ENCODE measurements at places on chromosomes 11 and 22.

- no peak overlapping the region for H3K27ac ChIP-seq
- peaks cover 2% of the 10 kb centered on the region for H3K27me3 ChIP-seq
- no peaks in the 10 kb centered on the region for H3K36me3 ChIP-seq
- DNase-seq, result no peak
- H3K4me1 ChIP-seq, result no peaks in the 10 kb centered on the region
- no peak overlapping the region for H3K4me3 ChIP-seq
Observed at GRCh38 chr11:129308241-129308865, 67.3 kb upstream of the BARX2 start.

- peaks cover 91% of the 10 kb centered on the region for H3K4me1 ChIP-seq
- H3K27me3 ChIP-seq, result no peaks in the 10 kb centered on the region
- no peak overlapping the region for H3K4me3 ChIP-seq
- no peak for DNase-seq
- no peaks in the 10 kb centered on the region for H3K36me3 ChIP-seq
- H3K27ac ChIP-seq, result peak overlapping the region; percentile 71
Observed at GRCh38 chr22:30181459-30182349, 64.9 kb downstream of the LIF start.

- DNase-seq, result no peak
- H3K4me1 ChIP-seq, result no peaks in the 10 kb centered on the region
- no peak overlapping the region for H3K4me3 ChIP-seq
- H3K27me3 ChIP-seq, result no peaks in the 10 kb centered on the region
- H3K36me3 ChIP-seq, result no peaks in the 10 kb centered on the region
- no peak overlapping the region for H3K27ac ChIP-seq
Observed at GRCh38 chr11:116035977-116036376, 531.8 kb upstream of the CADM1 start.

GRCh38 chr11:129881570-129882170 is 13.7 kb downstream of the NFRKB start:
- H3K4me1 ChIP-seq, result no peaks in the 10 kb centered on the region
- peaks cover 98% of the 10 kb centered on the region for H3K36me3 ChIP-seq
- no peak overlapping the region for H3K4me3 ChIP-seq
- no peak overlapping the region for H3K27ac ChIP-seq
- H3K27me3 ChIP-seq, result no peaks in the 10 kb centered on the region

DNA sequence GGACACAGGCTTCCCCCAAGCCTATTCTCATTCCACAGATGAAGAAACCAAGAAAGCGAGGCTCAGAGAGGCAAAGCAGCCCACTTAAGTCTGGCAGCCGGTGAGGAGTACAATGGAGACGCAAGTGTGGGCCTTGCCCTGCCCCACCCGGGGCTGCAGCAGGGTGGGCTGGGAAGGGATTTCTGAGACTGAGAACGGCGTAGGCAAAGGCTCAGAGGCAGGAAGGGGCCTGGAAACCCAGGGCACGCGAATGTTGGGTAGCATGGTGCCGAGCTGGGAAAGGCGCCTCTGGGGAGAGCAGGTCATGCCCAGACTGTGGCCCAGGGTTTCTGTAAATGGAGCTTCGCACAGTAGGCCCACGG is 47.5 kb upstream of the SHISAL1 start:
- no peak overlapping the region for H3K27ac ChIP-seq
- H3K4me1 ChIP-seq, result no peaks in the 10 kb centered on the region
- no peak for DNase-seq
- H3K27me3 ChIP-seq, result peaks cover 25% of the 10 kb centered on the region

DNA sequence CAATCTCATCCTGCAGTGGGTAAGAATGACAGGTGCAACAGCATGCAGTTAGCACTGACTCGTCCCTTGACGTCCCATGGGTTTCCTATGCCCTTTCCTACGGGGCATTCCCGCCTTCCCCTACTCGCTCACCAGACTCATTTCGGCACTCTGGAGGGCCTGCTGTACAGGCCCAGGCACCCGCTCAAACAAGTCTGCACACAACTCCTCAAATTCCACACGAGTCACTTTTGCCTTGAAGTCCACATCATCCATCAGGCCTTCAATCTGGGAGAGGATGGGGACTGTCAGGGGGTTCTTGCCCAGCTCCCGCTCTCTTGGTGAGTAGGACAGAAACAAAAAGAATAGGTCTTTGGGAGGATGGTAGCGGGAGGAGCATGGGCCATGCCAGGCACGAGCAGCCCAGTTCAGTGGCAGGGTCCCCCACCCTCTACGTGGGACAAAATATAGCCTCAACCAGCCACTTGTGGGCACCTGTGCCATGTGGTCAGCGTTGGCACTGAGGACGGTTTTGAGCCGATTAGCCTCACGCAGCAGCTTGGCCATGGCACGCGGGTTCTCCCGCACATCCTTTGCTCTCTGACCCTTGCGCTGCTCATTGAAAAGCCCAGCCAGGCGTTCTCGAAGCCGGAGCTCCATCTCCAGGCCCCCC is 4.7 kb downstream of the HYOU1 start:
- peaks cover 53% of the 10 kb centered on the region for H3K4me1 ChIP-seq
- DNase-seq, result no peak
- no peaks in the 10 kb centered on the region for H3K27me3 ChIP-seq
- H3K4me3 ChIP-seq, result peak overlapping the region; percentile 20
- H3K27ac ChIP-seq, result peak overlapping the region; percentile 63

DNA sequence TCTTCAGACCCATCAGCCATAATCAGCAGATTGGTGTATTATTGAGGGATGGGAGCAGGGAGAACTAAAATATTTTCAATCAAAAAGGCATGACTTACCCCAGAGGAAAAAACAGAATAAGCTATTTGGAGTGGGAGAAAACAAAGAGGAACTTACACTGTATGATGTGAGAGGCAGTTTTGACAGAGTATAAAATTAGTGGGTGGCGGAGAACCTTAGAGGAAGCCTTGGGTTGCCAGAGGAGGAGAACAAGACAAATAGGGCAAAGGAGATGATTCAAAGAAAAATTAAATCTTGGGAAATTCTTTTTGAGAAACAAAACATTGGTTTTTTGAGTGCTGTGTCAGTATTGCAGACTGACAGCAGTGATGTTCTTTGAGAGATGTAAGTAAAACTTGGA is 285.0 kb downstream of the C11orf87 start:
- H3K4me3 ChIP-seq, result no peak overlapping the region
- H3K27ac ChIP-seq, result no peak overlapping the region
- DNase-seq, result no peak

- H3K27ac ChIP-seq, result no peak overlapping the region
- no peak overlapping the region for H3K4me3 ChIP-seq
- peaks cover 42% of the 10 kb centered on the region for H3K4me1 ChIP-seq
- H3K27me3 ChIP-seq, result no peaks in the 10 kb centered on the region
- no peak for DNase-seq
Observed at GRCh38 chr11:6354651-6355485, 34.6 kb upstream of the CAVIN3 start.

- DNase-seq, result peak; percentile 16
- H3K27ac ChIP-seq, result peak overlapping the region; percentile 93
- peaks cover 75% of the 10 kb centered on the region for H3K4me1 ChIP-seq
- no peaks in the 10 kb centered on the region for H3K27me3 ChIP-seq
- peaks cover 39% of the 10 kb centered on the region for H3K36me3 ChIP-seq
Observed at GRCh38 chr11:3857628-3858027, 2.2 kb downstream of the STIM1 start.

DNA sequence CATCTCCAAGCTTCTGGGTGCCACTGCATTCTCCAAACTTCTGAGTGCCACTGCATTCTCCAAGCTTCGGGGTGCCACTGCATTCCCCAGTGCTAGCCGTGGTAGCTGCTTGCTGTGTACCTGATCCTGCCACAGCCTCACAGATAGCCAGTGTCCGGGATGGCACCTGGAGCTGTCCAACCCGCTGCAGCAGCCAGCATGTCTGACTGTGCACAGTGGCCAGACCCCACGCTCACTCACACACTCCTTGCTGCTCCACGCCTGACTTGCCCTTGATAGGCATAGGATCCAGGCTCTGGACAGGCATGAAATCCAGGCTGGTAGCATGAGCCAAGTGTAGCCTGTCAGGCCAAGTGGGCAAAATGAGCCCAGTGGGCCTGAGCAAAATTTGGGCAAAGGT is 465.0 kb downstream of the GUCY1A2 start:
- H3K27ac ChIP-seq, result no peak overlapping the region
- H3K4me1 ChIP-seq, result no peaks in the 10 kb centered on the region
- H3K4me3 ChIP-seq, result no peak overlapping the region
- H3K27me3 ChIP-seq, result no peaks in the 10 kb centered on the region
- H3K36me3 ChIP-seq, result no peaks in the 10 kb centered on the region

GRCh38 chr11:32919338-32919737 is 26.7 kb downstream of the QSER1 start:
- H3K27me3 ChIP-seq, result no peaks in the 10 kb centered on the region
- no peak for DNase-seq
- peaks cover 27% of the 10 kb centered on the region for H3K4me1 ChIP-seq
- H3K4me3 ChIP-seq, result no peak overlapping the region
- no peak overlapping the region for H3K27ac ChIP-seq
- peaks cover 10% of the 10 kb centered on the region for H3K36me3 ChIP-seq

DNA sequence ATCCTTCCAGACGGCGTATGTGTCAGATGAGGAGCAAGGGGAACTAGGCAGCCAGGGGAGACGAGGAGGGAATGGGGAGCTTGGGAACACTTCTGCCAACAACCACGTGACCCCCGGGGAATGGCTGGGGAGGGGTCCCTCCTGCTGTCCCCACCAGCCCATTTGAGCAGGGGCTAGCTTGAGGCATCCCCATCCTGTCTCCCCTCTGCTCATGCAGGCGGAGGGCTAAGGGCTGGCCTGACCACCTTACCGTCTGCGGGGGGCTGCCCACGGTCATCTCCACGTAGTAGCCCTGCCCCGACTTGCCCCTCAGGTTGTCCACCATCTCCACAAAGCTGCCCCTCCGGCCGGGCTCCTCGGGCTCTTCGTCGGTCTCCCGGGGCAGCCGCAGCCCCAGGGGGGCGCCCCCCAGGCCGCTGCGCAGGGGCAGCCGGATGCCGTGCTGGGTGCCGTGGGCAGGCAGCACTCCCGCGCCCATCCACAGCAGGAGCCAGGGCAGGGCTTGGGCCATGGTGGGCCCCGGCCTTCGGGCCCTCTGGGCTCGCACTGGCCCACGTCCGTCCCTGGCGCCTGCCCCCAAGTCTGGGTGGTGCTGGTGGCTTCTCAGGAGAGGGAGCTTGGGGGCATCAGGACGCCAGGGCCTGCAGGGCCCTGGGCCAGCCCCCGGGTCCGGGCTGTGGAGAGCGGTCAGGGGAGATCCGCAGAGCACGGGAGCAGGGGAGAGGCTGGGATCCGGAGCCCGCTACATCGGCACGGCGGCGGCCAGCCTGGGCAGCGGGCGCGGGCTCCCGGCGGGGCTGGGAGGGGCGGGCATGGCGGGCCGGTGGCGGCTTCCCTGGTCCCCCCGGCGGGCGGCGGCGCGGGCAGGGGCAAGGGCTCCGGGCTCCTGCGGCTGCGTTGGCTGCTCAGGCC is 515 bp downstream of the BACE1 start:
- no peak for DNase-seq
- H3K27me3 ChIP-seq, result peaks cover 35% of the 10 kb centered on the region
- H3K4me1 ChIP-seq, result peaks cover 8% of the 10 kb centered on the region
- no peaks in the 10 kb centered on the region for H3K36me3 ChIP-seq
- peak overlapping the region; percentile 75 for H3K4me3 ChIP-seq
- H3K27ac ChIP-seq, result no peak overlapping the region

DNA sequence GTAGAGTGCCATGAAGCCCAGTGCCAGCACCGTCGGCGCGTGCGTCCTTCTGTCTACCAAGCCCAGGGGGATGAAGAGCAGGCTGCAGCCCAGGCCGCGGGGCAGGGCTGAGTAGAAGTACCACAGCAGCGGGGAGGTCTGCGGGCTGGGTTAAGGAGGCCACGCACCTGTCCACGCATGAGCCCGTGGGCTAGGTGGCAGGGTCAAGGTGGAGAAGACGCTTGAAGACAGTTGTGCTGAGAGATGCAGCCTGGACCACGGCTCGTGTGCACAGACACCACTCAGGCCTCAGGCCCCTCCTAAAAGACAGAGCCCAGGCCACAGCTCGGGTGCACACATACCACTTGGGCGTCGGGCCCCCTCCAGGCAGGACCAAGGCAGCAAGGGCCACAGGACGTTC is 10.4 kb downstream of the ALG12 start:
- no peak overlapping the region for H3K27ac ChIP-seq
- DNase-seq, result no peak
- H3K27me3 ChIP-seq, result no peaks in the 10 kb centered on the region
- peaks cover 81% of the 10 kb centered on the region for H3K36me3 ChIP-seq

DNA sequence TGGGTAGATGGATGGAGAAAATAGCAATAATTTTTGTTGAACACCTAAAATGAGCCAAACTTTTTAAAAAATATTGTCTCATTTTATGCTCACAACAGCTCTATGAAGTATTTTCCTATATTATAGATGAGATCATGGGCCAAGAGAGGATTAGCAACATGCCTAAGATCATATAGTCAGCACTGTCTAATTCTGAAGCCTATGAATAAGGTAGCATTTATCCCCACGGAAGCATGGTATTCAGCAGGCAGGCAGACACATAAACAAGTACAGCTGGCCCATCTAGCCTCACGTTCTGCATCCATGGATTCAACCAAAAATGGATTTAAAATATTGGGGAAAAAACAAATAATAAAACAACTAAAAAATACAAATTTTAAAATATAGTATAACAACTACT is 21.9 kb upstream of the RAB30 start:
- no peak for DNase-seq
- no peaks in the 10 kb centered on the region for H3K36me3 ChIP-seq
- H3K27me3 ChIP-seq, result no peaks in the 10 kb centered on the region
- peaks cover 3% of the 10 kb centered on the region for H3K4me1 ChIP-seq
- no peak overlapping the region for H3K4me3 ChIP-seq

GRCh38 chr11:11265994-11266606 is 87.0 kb downstream of the CSNK2A3 start:
- no peak overlapping the region for H3K4me3 ChIP-seq
- H3K27me3 ChIP-seq, result peaks cover 6% of the 10 kb centered on the region
- H3K36me3 ChIP-seq, result no peaks in the 10 kb centered on the region
- H3K27ac ChIP-seq, result no peak overlapping the region

DNA sequence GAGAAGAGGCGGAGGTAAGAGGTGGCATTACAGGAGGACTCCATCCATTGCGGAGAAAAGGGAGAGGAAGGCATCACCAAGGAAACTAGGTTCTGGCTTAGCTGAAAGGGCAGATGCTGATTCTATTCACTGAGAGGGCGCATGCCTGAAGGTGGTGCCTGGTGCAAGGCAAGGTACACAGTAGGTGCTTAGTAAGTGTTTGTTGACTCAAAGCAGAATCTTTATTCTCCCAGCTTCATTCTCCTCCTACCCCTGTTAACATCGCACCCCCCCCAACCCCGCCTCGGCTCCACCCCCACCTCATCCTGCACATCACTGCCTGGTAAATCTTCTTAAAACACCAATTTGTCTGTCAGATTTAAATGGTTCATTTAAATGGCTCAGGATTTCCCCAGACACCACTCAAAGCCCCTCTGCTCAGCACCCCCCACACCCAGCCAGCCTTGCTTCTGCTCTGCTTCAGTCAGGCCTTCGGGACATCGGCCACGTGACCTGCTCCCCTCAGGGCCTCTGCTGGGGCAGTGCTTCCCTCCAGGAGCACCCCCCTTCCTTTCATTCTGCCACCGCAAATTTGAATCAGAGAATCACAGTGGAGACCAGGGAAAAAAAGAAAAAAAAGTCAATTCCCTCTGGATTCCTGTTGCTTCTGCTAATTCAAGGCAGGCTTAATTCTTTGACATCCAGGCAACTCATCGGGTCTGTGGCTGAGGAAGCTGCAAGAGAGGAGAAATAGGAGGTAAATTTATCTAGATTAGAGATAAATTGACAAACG is 17.8 kb upstream of the RCN1 start:
- H3K27me3 ChIP-seq, result peaks cover 50% of the 10 kb centered on the region
- H3K27ac ChIP-seq, result no peak overlapping the region
- no peaks in the 10 kb centered on the region for H3K36me3 ChIP-seq
- no peaks in the 10 kb centered on the region for H3K4me1 ChIP-seq
